SW480 (cell line): ENCODE measurements at places on chromosomes 2 and 18.
A peak's percentile ranks its signal among the peaks of the same experiment; 100 is the strongest.

GRCh38 chr2:47234456-47234855 lies 79.3 kb upstream of the STPG4 start:
- DNase-seq, result no peak

- no peak for DNase-seq
Observed at GRCh38 chr2:8487461-8487932, 194.4 kb upstream of the ID2 start.

DNA sequence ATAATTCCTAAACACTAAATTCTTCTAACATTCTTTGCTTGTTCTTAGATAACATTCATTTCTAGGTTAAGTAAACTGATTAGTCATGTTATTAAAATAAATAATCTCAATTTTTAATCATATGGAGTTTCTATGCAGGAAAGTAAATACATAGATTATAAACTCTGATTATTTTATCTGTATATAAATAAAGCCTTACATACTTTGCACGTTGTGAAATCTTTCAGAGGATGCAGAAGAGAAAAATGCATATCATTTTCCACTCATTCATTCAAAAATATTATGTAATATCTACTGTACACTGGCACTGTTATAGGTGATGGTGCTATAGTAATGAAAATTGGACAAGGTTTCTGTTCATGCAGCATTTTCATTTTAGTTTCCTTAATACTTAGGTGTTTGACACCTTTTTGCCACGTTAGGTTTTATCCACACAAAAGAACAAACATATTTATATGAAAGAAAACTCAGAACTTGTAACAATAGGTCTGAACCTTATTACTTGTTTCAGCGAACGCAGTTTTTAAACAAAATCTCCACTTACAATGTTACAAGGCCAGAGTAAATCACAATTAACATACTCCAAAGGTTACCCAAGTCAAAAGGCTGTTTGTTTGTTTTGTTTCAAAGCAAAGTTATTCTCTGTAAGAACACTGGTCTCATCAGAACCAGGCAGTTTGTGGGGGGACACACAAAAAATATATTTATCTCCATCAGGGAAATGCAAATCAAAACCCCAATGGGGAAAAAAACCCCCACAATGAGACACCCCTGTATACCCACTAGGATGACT lies 27.4 kb downstream of the ADAM17 start:
- DNase-seq, result no peak

DNA sequence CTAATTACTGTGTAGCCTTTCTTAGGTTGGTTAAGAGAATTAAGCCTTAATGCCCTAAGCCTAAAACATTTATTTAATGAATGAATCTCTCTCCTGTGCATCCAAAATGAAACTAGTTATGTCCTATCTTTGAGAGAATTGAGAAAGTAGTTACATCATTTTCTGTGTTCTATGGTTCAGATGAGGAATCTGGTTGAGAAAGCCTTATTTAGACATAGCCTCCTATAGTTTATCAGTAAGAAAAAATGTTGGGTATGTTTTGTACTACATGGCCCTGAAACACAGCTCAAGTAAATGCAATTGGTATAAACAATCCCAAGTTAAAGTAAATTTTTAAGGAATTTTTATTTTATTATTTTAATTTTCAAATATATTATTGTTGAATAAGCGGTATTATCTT lies 25.9 kb upstream of the RAMP1 start:
- DNase-seq, result no peak

- DNase-seq, result peak; percentile 9
Observed at GRCh38 chr18:36829362-36830157, 633 bp downstream of the KIAA1328 start.

DNA sequence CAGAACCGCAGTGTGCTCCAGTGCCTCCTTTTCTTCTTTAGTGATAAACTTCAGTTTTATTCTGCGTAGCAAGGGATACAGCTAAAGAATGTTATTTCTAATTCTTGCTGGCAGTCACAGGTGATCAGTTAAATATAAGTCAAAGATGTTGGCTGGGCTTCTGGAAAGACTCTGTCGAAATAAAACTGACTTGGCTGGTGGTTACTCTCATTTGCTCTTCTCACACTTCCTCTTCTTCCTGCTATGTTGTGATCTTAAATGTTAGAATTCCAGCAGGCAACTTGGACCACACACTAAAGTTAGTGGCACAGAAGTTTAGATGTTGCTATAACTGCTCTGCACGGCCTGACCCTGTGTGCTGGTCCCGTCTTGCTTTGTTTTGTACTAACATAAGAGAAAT lies 278.6 kb downstream of the CDH19 start:
- DNase-seq, result no peak

GRCh38 chr2:164661349-164661748 lies 40.1 kb upstream of the GRB14 start:
- DNase-seq, result no peak

DNA sequence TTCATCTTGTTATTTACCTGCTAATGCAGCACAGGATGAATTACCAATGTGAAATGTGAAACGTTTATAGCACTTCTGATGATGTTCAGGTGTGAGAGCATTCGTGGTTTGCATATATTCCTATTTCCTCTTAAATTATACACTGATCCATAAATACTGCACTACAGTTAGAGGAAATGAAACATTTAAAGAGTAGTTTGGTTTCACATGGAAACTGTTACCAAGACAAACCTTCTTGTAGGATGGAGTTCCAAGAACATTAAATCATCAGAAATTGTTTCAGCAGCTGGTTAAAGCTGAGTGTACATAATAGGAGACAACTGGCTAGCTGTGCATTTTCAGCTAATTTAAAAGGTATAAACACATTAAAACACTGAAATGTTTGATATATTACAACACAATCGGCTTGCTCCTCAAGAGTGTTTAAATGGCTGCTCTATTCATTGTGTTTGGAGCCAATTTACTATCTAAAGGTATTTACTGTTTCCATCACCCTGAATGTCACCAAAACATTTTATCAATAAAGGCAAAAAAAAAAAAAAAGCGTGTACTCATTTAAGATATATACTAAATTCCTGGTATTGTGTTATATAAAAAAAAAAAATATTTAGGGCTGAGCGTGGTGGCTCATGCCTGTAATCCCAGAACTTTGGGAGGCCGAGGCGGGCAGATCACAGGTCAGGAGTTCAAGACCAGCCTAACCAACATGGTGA lies 100.6 kb downstream of the DYM start:
- no peak for DNase-seq

DNA sequence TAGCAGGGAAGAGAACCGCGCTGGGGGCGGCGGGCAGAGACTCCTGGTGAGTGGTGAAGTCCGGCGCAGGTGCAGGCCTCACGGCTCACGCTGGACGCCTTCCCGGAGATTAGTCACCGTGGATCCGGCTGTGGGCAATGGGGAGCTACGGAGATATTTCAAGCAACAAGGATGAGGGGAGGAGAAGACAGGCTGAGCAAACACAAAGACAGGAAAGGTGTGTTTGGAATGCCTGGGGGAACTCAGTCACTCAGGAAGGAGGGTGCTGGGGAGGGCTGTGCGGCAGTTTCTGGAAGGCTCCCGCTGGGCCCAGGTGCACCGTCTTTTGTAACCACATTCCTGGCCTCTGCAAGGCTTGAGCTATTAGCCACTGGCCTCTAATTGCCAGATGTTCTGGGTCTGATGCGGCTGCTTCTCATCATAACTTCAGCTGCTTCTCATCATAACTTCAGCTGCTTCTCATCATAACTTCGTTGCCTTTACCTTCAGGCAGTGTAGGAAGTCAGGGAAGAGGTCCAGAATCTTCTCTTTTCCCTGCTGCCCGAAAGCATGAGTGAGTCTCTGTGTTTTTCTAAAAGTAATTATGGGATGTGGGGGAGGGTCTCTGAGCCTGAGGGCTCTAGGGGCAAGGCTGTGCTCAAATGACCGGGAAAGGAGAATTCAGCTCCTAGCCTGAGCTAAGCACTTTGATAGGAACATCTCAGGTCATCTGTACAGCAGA lies 118.9 kb downstream of the PXDN start:
- DNase-seq, result peak; percentile 84

GRCh38 chr2:144516981-144517865 lies 2.7 kb downstream of the ZEB2 start:
- DNase-seq, result no peak

GRCh38 chr2:133448195-133448594 lies 120.1 kb downstream of the NCKAP5 start:
- no peak for DNase-seq

DNA sequence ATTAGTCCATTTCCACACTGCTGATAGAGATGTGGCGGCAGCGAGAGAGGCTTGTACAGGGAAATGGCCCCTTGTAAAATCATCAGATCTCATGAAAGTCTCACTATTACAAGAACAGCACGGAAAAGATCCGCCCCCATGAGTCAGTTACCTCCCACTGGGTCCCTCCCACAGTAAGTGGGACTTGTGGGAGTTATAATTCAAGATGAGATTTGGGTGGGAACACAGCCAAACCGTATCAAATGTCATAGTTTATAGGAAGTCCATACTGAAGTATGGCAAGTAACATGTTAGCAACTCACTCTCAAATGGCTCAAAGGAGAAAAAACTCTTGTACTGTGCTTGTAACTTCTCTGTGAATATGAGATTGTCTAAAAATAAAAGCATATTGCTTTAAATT lies 56.1 kb downstream of the FARP2 start:
- peak; percentile 5 for DNase-seq
